ENCODE measurements at places on chromosomes 5 and 9.

- DNase-seq: no peak
These were observed 11.1 kb downstream of the GAPVD1 start for GRCh38 chr9:125272697-125273096.

GRCh38 chr5:172420235-172420939 lies 33.9 kb downstream of the SH3PXD2B start:
- DNase-seq: peak; percentile 47

DNA sequence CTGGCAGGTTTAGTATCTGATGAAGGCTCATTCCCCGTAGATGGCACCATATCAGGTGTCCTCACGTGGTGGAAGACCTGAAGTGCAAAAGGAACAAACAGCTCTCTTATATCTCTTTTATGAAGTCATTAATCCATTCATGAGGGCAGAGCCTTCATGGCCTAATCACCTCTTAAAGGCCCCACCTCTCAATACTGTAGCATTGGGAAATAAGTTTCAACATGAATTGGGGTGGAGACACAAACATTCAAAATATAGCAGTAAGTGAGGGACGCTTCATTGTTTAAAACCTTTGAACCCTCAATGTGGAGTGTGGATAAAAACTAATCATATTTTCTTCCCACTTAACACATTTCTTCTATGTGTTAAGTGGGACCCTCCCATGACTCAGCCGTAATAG lies 489.4 kb upstream of the WWC1 start:
- DNase-seq: no peak

DNA sequence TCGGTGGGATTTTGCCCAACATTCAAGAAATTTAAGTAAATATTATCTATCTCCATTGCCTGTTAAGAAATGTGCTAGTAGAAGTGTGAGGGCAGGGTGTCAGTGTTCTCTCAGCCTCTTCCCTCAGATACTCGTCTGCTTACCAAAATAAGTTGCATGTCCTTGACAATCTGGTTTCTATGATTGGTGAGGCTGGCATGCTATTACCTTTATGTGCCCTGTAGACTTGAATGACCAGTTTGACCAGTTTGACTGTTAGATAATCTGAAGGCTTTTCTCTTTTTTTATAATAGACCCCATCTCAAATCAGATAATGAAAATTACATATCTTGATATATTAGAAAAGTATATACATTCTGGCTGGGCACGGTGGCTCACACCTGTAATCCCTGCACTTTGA lies 348 bp downstream of the CATSPER3 start:
- DNase-seq: no peak

GRCh38 chr5:177432143-177432838 lies 5.8 kb downstream of the GRK6 start:
- no peak for DNase-seq

GRCh38 chr5:168135897-168136296 lies 155.5 kb upstream of the WWC1 start:
- no peak for DNase-seq

DNA sequence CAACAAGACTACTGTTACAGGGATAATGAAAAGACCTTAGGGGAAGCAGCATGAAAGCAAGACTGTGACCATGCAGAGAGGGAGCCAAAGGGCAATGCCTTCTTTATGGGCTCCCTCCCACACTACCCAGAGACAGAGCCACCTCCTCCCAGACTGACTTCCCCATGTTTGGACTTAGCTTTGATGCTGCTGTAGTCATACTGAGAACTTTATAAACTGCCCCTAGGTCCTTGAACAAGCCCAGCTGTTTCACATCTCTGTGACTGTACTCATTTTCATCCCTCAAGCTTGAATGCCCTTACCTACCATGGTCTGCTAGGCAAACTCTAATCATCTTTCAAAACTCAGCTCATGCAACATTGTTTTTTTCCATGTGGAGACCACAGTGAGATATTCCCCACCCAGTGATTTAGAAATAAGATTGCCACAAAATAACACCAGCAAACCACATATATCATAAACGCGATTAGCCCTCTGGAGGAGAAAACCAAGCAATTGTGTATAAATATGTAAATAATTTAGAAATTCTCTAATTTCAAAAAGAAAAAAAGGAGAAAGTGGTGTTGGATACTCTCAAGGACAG lies 23.4 kb upstream of the FAM169A start:
- no peak for DNase-seq

- no peak for DNase-seq
These were observed 294.8 kb upstream of the KLF4 start for GRCh38 chr9:107784235-107784958.

DNA sequence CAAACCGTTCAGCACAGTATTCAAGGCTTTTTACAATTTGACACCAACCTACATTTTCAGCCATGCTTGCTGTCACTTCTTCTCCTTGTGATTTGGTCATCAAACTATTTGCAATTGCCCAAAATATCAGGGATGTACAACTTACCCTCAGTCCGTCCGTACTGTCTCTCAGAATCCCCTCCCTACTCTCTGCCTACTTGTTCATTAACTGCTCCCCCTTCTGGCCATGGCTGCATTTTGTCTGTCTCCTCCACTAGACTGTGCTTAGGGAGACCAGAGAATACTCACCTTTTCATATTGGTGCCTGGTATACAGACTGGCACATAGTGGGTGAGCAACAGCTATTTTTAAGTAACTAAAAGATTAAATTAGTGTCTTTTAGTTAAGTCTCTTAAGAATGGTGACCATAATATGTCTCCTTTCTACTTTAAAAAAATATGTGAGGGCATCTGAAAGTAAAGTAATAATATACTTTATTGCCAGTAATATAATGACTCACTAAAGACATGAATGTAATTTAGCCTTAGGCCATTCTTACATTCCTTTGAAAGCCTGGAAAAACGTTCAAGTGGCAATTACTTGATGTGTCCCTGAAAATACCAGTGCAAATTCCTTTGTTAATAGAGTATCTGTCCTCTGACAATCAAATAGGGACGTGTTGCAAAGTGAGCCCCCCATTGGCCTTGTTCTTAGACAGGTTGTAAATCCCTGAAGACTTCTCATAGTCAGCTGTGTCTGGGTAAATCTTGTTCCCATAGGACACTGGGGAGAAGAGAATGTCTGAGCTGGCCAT lies 27.8 kb downstream of the PRLR start:
- no peak for DNase-seq

DNA sequence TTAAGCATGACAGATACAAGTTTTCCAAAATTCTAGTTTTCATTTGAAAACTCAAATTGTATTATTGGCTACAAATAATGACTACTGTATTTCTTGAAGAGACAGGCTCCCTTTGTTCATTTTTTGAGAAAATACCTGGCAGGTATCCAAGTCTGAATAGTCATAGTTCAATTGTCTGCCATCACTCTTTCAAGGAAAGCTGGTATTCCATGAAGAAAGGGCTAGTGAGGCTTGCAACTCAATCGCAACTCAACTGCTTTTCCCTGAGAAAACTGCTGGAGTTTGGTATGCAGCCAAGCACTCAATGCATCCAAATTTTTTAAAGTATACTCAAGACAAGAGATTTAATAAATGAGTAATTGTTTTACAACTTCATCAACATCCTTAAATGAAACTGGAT lies 61.4 kb upstream of the TRIO start:
- no peak for DNase-seq

- peak; percentile 51 for DNase-seq
These were observed 585.1 kb downstream of the TLE4 start for GRCh38 chr9:80156756-80157472.

DNA sequence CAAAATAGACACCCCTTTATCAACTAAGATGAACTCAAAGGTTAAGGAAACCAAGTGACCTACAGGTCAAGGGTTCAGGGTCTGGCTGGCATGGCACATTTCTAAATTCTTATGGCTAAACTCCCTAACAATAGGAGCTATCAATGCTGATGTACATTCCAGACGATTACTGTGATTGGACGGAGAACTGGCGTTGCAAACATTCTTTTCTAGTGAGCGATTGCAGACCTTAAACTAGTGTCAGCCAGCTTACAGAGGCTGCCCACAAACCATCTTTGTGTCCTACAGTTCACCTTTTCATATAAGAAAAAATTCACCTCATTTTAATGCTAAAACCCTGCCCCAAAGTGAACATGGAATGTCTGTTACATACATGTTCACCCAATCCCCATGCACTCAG lies 382.9 kb downstream of the MAT2B start:
- DNase-seq: no peak

DNA sequence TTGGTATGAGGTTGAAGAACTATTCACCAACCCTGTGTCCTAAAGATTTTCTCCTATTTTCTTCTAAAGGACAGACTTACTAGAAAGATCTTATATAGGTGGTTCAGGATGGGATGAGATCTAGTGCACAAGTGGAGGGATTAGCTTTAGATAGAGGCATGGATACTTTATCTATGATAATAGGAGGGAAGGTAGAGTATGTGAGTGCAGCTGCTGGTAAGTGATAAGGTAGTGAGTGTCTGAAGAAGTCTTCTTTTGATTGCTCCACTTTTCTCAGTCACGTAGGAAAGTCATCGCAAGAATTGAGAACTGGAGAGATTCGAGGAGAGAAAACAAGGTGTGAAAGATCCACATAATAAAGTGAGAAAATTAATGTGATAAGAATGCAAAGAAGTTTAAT lies 6.0 kb upstream of the NDUFS4 start:
- DNase-seq: no peak

- DNase-seq: no peak
These were observed 122.1 kb downstream of the SNX18 start for GRCh38 chr5:54639621-54640020.

DNA sequence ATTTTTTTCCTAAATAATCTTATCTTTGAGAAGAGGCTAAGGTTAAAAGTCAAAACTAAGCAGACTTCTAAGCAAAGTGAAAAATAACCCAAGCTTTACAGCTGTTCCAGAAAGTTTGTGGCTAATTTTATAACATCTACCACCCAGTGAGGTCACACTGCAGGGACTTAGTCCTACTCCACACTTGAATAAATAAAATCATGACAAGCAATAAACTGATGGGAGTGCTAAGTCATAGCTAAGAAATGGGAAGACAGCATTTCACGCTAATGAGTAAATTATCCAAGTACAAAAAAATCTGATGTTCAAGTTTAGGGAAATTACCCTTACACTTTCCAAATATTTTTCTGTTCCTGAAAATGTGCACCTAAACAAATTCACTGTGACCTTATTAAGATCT lies 47.7 kb downstream of the ZNF608 start:
- DNase-seq: no peak

DNA sequence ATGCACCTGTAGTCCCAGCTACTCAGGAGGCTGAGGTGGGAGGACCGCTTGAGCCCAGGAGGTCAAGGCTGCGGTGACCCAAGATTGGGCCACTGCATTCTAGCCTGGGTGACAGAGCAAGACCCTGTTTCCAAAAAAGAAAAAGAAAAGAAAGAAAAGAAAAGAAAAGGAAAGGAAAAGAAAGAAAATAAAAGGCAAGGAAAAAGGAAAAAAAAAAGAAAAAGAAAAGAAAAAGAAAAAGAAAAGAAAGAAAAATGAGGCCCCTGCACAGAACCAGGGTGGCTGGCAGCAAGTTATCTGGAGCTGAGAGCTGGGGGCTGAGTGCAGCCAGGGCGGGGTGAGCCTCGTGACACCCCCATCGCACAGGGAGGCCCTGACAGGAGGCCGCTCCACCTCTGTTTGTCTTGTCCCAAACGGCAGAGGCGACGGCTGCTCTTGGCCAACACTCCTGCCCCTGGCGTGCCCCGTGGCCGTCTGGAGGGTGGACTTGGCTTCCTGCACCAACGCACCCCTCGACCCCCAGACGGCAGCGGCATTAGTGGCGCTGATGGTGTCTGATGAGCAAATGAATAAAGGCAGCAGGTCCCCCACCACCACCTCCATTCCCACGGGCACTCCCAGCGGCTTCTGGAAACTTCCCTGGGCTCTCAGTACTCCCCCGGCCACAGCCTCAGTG lies 16.7 kb downstream of the EXD3 start:
- DNase-seq: no peak

GRCh38 chr9:87481890-87482855 lies 15.5 kb upstream of the DAPK1 start:
- DNase-seq: no peak

GRCh38 chr5:42587096-42587723 lies 164.0 kb downstream of the GHR start:
- DNase-seq: peak; percentile 9

- no peak for DNase-seq
These were observed 144.0 kb downstream of the TMC1 start for GRCh38 chr9:72665421-72665820.

- DNase-seq: peak; percentile 61
These were observed at the start of gene ANKRD55 for GRCh38 chr5:56233230-56233629. Gene ANKRD55, minus strand, starts transcription at chr5:56233330. Its CDS starts 417 bp downstream, at chr5:56232913.

GRCh38 chr5:142235870-142236672 lies 88.8 kb downstream of the SPRY4 start:
- peak; percentile 37 for DNase-seq

- no peak for DNase-seq
These were observed 62.9 kb downstream of the MLLT3 start for GRCh38 chr9:20559231-20559890.

- no peak for DNase-seq
These were observed 24.0 kb downstream of the NDUFS6 start for GRCh38 chr5:1824903-1825841.

DNA sequence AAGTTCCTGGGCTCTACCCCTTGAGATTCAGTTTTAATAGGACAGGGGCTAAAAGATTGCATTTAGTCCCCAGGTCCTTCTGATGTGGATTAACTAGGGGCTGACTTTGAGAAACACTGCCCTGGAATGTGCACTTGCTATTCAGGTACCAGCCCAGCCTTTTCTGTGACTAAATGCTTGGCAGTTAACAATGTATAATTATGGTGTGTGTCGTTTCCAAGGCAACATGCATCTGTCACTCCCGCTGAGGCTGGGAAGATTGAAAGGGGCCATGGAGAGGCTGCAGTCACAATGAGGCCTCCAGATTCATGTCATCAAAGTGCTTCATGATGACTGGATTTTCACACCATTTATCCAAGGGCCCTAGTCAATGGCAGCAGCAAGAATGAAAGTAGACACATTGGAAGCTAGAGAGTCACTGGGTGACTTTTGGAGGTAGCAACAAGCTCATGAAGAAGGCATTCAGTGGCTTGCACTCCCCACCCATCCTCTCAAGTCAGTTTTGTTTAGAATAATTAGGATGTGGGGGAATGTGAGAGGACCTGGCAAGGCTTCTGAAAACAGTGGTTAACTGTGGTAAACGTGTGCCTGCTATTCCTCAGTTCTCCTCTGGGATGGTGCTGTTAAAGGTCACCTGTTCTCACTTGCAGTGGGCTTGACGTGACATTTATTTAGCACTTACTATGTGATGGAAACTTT lies 28.3 kb downstream of the RAI14 start:
- DNase-seq: peak; percentile 91

GRCh38 chr9:108108852-108109448 lies 619.4 kb upstream of the KLF4 start:
- DNase-seq: no peak

GRCh38 chr5:68024426-68024825 lies 191.1 kb upstream of the PIK3R1 start:
- no peak for DNase-seq

GRCh38 chr9:109249615-109250014 lies 71.2 kb downstream of the EPB41L4B start:
- DNase-seq: no peak

GRCh38 chr5:141101059-141101458 lies 786 bp downstream of the PCDHB3 start:
- DNase-seq: peak; percentile 0

DNA sequence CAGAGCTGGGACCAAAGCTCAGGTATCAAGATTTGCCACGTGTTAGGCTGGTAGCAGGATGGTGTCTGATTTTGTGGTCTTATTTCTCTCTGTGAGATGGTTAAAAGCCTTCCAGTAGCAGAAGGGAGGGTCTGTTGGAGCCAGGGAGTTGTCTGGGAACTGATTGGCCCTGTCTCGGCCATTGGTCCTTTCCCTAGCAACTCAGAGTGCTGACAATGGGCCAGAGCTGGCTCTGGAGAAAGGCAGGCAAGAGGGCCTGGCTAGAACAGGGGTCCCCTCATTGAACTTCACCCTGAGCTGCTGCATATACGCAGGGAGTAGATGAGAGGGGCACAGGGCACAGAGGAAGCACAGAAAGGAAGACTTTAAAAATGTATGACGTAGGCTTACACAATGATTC lies 92.8 kb downstream of the PSD2 start:
- DNase-seq: no peak
